ENCODE measurements at places on chromosomes 3 and 15.

GRCh38 chr3:121752772-121753171 lies 3.2 kb upstream of the GOLGB1 start:
- DNase-seq = no peak

- peak; percentile 81 for DNase-seq
These were observed 14.6 kb upstream of the TFRC start for GRCh38 chr3:196096382-196096953.

DNA sequence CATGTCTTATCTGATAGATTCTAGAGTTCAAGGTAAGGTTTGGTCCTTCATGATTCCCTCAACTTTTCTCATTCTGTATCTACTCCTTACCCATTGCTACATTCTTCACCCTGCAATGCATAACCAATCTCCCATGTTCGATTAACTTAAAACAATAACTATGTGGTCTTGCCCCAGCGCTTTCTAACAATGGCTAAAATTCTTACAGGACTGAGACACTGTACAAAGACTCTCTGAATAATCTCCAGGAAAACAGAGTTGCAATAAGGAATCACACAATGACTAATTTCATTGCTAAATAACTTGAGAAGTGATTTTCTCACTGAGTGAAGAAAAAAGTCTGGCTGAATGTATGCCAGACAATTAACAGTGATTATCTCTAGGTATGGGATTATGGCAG lies 69.6 kb upstream of the FAM174B start:
- DNase-seq = no peak

- no peak for DNase-seq
These were observed 1337.1 kb downstream of the ROBO1 start for GRCh38 chr3:78430741-78431140.

- no peak for DNase-seq
These were observed 308.5 kb upstream of the ROPN1 start for GRCh38 chr3:124300416-124300815.

DNA sequence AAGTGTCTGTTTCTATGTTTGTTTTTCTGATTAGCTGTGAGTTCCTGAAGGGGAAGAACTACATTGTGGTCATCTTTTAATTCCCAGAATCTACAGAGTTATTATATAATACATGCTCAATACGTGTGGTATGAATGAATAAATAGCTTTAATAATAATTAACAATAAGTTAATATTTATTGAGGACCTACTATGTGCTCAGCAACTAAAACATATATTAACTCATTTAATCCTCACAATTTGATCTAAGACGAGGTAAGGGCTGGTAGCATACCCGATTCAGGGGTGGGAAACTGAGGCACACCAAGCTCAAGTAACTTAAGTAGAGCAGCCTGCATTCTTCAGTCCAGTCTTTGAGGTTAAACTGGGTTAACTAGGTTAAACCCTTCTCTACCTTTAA lies 553.8 kb downstream of the FOXP1 start:
- DNase-seq = no peak

DNA sequence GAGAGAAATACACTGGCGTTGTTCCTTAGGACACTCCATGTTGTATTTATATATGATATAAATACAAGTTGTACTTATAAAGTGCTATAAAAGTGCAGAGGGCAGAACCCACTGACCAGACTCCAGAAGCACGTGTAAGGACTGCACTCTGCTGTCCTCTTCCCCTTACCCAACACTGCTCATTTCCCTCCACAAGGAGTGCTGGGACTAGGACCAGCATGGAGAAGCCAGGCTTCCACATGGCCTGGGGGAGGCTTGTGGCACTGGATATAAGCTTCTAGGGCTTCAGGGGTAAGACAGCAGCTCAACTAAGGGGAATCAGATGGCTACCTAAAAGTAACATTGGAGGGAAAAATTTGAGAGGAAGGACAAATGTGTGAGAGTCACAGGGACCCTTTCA lies 556.9 kb downstream of the IGSF11 start:
- DNase-seq = no peak

DNA sequence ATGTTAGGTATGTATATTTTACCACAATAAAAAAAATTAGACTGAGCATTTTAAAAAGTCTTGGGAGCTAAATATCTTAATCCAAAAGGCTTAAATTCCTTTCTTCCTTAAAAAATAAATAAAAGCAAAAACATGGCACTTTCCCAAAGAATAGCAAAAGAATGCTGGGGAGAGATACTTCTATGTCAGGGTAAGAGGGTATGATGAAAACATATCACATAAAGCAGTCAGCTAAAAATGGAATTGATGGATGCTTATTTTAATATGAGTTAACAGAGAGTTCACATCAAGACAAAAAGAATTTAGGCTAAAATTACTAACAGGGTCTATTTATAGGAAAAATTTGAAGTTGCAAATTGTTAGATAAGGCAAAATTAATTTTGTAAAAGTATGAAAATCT lies 141.0 kb downstream of the MYLK start:
- DNase-seq = no peak

- no peak for DNase-seq
These were observed 49.7 kb downstream of the CD200 start for GRCh38 chr3:112382543-112383160.

GRCh38 chr3:157793745-157794144 lies 290.5 kb upstream of the VEPH1 start:
- no peak for DNase-seq

GRCh38 chr3:10349801-10350200 lies 28.9 kb upstream of the SEC13 start:
- no peak for DNase-seq

- DNase-seq = no peak
These were observed 18.2 kb upstream of the GJD2 start for GRCh38 chr15:34773013-34773412.

GRCh38 chr3:27746838-27747237 lies 24.7 kb upstream of the EOMES start:
- DNase-seq = no peak

DNA sequence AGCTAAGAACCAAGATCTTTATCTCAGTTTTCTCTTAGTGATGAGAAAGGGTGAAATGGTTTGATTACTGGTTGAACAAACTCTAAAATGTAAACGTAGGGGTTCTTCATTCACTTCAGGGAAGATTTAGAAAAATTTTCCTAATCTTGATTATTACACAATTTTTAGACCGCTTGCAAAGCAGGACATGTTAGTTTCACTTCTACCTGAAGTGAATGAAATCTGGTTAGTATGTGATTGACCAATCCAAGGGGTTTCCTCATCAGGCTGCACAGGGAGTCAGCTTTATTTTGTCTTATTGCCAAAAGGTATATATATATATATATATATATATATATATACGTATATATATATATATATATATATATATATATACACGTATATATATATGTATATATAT lies 740.4 kb downstream of the TUSC7 start:
- DNase-seq = no peak

DNA sequence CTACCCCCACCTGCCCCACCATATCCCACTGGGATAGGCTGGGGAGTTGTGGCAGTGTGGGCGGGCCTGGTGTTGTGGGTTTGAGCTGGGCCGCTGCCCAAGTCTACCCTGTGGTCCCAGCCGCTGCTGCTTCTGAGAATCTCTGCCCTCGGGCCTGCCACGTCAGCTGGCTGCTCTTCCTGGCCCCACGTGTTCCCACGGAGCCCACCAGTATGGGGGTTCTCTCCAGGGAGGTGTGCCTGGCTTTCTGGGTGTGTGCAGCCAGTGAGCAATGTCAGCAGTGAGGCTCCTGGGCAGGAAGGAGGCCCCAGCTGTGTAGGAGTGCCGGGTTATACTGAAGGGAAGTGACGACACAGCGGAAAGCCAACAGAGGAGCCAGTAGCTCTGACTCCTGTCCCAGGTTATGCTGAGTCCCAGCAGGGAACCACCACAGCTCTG lies 10.5 kb downstream of the GNAI2 start:
- DNase-seq = peak; percentile 79

GRCh38 chr15:59332009-59332408 lies 40.7 kb downstream of the MYO1E start:
- peak; percentile 26 for DNase-seq

- peak; percentile 57 for DNase-seq
These were observed 116.7 kb downstream of the ARRDC4 start for GRCh38 chr15:98077186-98077585.

- no peak for DNase-seq
These were observed 32.4 kb downstream of the THBS1 start for GRCh38 chr15:39613271-39613670.

- no peak for DNase-seq
These were observed 47.5 kb downstream of the RYR3 start for GRCh38 chr15:33358306-33358705.

GRCh38 chr15:63069616-63070090 lies 27.1 kb downstream of the TPM1 start:
- DNase-seq = no peak
